ENCODE measurements at places on chromosomes 1 and 21.

GRCh38 chr1:205348554-205349487 is 7.9 kb downstream of the KLHDC8A start:
- DNase-seq: no peak

GRCh38 chr1:43410571-43410970 is 20.9 kb downstream of the SZT2 start:
- DNase-seq: no peak

DNA sequence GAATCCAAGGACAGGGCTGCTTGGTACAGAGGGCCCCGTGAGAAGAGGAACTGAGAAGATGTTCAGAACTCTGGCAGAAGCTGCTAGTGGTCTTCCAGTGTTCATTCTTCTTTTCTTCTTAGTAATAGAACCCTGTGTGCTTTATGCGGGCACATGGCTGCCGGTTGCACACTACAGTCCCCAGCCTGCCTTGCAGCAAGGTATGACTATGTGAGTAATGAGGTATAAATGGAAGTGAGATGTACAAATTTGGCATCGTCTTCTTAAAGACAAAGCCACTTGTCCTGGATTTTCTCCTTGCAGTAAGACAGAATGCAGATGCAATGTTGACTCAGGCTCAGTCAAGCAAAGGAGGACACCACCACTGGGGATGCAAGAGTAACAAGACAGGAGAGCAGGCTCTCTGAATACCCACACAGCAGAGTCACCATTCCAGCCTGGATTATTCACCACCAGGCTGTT is 15.0 kb upstream of the ATP1B1 start:
- no peak for DNase-seq

DNA sequence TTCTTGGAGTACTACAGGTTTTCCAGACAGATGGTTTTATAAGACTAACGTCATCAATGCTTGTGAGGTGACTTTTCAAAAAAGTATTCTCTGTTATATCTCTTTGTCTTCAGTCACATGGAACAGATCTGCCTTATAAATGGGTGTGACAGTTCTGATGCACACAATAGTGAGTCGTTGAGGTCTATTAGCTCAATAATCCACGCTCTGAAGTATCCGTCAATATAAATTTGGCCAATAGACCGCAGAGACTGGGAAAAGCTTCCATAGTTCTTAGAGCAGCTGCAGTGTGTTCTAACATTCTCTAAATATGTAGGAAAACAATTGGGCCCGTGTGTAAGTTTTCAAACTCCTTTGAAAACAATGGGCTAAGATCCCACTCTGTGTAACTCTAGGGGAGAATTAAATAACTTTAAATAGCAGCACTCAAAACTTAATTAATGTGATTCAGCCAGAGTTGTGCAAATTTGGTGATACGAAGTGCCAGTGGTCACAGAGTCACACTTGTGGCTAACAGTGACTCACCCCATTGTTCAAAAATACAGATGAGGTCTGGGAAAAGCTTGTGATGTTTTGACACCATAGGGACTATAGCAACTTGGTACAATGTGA is 316.0 kb downstream of the LMO4 start:
- DNase-seq: no peak

DNA sequence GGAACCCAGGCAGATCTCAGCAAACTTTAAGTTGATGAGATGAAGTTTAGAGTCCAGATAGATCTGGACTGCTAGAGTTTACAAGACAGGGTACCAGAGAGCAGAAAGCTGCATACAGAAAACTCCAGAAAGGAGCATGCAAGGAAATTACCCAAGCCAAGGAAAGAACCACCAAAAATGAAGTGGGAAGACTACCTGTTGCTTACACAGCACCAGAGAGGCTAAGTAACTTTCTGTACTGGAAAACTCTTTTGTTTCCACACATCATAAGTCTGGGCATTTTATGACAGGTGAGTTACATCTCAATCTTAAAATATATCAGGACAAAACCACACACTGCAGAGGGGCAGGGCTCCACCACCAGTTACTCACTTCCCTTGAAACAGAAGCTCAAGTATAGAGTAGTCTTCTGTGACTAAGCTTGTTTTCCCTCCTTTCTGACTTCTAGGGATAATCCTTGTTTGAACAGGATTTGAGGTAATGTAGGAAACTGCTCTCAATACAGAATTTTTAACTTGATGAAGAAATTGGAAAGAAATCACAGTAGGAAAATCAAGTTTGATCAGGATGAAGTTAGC is 17.4 kb upstream of the GJA9 start:
- no peak for DNase-seq

GRCh38 chr21:46660505-46660904 is 25.0 kb downstream of the PRMT2 start:
- DNase-seq: no peak

DNA sequence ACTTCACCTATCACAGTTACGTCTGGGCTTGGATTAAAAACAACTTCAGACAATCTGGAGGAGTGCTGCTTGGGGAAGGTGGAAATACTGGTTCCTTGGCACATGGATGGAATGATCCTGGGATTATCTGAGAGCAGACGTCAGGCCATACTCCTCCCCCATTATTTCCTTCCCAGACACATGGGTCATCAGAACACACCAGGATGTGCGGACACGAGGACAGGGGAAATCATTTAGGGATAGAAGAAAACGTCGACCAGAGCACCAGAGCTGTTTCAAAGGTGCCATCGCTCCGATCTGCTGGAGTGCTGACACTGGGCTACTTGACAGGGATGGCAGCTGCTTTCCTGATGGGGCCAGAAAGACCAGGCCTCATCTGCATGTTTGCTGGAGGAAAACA is 31.8 kb upstream of the ANGPTL7 start:
- DNase-seq: no peak

GRCh38 chr1:89203166-89203565 is 4.4 kb upstream of the GBP4 start:
- no peak for DNase-seq

- no peak for DNase-seq
Observed at GRCh38 chr1:70090141-70090540, 115.2 kb downstream of the LRRC40 start.
